ENCODE measurements at places on chromosomes 12 and 14.

GRCh38 chr12:20432290-20432689 is 64.0 kb downstream of the PDE3A start:
- no peak for DNase-seq

GRCh38 chr14:66046035-66046434 is 440.1 kb upstream of the CCDC196 start:
- DNase-seq = no peak

- DNase-seq = peak; percentile 47
Measured at GRCh38 chr12:460261-461230, 807 bp downstream of the B4GALNT3 start.

DNA sequence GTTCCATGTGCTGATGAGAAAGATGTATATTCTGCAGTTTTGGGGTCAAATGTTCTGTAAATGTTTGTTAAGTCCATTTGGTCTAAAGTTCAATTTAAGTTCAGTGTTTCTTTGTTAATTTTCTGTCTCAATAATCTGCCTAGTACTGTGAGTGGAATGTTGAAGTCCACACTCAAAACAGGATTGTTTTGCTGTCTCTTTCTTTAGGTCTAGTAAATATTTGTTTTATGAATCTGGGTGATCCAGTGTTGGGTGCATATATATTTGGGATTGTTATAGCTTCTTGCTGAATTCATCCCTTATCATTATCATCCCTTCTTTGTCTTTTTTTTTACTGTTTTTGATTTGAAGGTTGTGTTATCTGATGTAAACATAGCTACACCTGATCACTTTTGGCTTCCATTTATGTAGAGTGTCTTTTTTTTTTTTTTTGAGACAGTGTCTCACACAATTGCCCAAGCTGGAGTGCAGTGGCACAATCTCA is 26.0 kb upstream of the PRPF39 start:
- DNase-seq = no peak

DNA sequence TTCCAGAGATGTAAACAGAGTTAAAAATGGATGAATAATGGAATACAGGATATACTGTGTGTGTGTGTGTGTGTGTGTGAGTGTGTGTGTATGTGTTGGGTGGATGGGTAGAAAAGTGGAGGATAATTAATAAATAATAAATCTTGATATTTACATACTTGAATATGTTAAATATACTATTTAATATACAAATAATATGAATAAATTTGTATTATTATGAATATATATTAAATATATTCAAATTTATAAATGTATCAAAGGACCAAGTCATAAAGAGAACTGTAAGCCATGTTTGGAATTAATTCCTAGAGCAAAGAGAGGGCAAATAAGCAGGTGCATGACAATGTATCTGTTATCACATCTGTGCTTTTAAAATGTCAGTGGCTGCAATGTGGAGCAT is 225.3 kb downstream of the ALG10B start:
- no peak for DNase-seq

DNA sequence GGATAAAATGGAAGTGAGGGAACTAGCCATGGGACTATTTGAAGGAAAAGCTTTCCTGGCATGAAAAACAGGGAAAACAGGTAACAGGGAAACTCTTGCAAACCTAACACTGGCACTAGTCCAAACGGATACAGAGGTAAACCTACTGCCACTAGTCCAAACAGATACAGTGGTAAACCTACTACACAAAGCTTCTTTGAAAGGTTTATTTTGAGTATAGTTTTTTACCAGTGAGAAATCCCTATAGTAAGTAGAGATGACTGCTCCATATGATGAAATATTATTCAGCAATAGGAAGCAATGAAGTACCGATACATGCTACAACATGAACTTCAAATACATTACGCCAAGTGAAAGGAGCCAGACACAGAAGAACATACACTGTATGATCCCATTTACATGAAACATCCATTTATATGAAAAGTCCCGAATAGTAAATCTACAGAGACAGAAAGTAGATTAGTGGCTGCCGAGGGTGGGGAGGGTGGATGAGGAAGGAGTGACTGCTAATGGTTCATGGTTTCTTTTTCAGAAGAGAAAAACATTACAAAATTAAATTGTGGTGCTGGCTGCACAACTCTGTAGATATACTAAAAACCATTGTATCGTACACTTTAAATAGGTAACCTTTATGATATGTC is 25.5 kb downstream of the SPTLC2 start:
- no peak for DNase-seq

- DNase-seq = no peak
Measured at GRCh38 chr14:91231446-91231845, 13.1 kb downstream of the GPR68 start.

GRCh38 chr14:100091386-100091785 is 26.2 kb downstream of the EVL start:
- no peak for DNase-seq

DNA sequence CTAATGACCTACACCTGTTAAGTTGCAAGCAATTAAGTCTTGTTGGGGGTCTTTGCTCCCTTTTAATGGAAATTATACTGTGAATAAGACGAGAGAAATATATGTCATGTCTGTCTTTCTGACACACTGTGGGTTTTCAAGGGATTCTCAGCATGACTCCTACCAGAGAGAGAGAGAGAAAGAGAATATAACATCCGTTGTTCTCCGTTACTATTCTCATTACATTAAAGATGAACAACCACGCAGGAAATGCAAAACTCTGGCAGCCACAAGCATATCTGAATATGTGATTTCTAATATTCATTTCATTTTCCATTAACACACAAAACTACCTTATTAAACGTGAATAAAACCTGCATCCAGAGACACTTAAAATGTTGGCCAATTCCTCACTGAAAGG is 67.3 kb upstream of the EGLN3 start:
- no peak for DNase-seq

GRCh38 chr12:57772429-57773322 is at the start of gene EEF1AKMT3:
EEF1AKMT3 (plus strand) TSS chr12:57772614; CDS start chr12:57772725, 111 bp downstream.
- DNase-seq = peak; percentile 48

- DNase-seq = no peak
Measured at GRCh38 chr12:31016057-31016456, 57.6 kb upstream of the DDX11 start.

DNA sequence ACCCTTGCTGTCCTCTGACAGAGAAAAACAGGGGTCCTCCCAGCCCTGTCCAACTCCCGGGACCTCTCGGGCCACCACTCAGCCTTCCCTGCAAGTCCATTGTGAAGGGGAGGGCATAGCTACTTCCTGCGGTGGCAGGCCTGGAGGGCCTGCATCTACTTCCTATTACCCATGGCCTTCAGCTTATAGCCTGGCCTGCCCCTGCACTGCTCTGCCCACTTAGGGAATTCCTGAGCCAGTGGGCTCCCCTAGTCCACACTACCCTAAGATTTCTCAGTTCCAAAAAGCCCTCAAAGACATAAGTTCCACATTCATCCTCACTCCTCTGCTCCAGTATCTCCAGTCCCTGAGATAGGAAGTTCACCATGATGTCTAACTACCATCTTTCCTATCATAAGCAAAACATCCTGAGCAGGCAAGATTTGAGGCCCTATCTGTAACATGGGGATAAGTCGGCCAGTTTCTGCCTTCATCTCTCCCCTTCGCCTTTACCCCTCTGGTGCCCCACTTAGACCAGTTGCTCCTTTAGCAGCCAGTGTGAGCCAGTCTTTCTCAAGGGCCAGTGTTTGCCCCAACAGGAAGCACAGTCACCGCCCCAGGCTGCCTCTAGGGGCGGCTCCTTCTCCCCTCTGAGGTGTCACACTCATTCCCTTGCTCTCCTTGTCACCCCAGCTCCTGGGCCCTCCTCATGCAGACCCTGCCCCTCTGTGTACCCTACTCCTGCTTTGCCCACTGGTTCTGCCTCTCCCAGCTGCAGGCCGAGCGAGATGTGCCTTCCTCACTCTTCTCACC is 10.9 kb downstream of the HDAC7 start:
- peak; percentile 55 for DNase-seq

GRCh38 chr14:74019408-74020137 is 424 bp downstream of the BBOF1 start:
- no peak for DNase-seq

GRCh38 chr14:52315355-52315718 is 1.2 kb downstream of the PTGER2 start:
- DNase-seq = peak; percentile 50

DNA sequence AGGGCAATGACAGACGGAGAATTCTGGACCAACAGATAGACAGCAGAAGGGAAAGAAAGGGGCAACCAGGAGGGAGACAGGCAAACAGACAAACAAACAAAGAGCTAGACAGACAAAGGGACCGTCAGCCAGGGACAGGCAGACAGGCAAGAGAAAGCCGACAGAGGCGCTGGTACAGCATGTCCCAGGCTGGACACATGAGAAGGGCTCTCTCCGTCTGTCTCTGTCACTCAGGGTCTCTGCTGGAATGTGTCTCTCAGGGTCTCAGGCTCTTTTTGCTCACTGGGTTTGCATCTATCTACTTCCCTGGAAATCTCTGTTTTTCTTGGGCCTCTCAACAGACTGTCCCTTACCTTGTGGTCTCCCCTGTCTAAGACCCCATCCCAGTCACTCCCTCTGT is 8.2 kb upstream of the SMUG1 start:
- no peak for DNase-seq

DNA sequence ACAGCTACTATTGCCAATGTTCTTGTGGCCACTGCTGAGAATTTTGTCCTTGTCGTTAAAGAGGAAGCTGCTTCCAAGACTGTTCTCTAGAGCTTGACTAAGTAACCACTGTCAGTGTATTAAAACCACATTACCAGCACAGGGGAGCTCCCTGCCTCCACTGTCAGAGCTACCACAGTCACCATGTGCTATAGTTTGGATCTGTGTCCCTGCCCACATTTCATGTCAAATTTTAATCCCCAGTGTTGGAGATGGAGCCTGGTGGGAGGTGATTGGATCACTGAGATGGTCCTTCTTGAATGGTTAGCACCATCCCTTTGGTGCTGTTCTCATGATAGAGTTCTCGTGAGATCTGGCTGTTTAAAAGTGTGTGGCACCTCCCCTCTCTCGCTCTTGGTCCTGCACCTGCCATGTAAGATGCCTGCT is 23.2 kb upstream of the RAP1B start:
- DNase-seq = peak; percentile 25

- DNase-seq = no peak
Measured at GRCh38 chr14:92175811-92176210, 54.0 kb downstream of the CPSF2 start.

DNA sequence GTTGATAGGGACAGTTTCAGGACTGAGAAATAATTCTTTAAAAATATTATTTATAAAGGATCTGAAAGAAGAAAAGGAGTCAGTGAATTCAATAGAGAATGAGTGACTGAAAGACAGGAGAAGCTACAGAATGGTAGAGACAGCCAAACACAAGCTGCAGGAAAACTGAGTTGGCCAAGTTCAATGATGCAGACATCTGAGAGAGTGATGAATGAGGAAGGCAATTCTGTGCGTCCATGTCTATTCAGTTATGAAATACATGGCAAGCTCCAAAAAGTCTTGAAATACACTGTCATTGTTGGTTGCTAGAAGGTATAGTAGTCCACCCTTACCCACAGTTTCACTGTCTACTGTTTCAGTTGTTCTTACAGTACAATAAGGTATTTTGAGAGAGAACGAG is 6.8 kb downstream of the LRRC74A start:
- no peak for DNase-seq

DNA sequence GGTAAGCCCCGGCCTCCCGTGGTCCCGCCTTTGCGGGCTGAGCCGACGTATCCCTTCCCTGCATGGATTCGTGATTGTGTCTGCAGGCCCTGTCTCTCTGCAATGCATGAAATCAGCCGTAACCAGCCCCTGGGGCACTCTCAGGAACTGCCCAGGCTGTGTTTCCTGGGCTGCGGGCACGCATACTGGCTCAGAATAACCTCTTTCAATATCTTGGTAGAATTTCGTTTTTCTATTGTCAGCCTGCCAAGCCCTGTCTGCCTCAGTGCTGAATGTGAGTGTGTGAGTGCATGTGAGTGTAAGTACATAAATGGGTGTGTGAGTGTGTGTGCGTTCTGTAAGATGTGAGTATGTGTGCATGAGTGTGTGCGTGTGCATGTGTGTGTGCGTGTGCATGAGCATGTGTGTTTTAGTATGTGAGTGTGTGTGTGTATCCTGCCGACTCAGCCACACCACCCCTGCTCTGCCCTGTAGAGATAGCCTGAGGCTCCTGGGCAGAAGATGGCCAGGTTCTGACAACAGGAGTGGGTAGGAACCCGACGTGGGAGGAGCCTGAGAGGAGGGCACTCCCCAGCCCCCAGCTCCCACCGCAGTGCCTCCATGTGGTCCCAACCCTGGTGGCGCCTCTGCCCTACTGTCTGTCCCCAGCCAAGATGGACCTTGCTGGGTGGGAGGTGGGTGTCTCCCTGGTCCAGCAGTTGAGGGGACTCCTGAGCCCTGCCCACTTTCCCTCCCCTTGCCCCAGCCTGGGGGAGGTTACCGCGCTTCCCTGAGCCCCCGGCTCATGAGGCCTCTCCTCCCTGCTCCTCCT is 268.8 kb downstream of the ADGRD1 start:
- DNase-seq = no peak

GRCh38 chr14:22885975-22886374 is 3.0 kb downstream of the REM2 start:
- no peak for DNase-seq

DNA sequence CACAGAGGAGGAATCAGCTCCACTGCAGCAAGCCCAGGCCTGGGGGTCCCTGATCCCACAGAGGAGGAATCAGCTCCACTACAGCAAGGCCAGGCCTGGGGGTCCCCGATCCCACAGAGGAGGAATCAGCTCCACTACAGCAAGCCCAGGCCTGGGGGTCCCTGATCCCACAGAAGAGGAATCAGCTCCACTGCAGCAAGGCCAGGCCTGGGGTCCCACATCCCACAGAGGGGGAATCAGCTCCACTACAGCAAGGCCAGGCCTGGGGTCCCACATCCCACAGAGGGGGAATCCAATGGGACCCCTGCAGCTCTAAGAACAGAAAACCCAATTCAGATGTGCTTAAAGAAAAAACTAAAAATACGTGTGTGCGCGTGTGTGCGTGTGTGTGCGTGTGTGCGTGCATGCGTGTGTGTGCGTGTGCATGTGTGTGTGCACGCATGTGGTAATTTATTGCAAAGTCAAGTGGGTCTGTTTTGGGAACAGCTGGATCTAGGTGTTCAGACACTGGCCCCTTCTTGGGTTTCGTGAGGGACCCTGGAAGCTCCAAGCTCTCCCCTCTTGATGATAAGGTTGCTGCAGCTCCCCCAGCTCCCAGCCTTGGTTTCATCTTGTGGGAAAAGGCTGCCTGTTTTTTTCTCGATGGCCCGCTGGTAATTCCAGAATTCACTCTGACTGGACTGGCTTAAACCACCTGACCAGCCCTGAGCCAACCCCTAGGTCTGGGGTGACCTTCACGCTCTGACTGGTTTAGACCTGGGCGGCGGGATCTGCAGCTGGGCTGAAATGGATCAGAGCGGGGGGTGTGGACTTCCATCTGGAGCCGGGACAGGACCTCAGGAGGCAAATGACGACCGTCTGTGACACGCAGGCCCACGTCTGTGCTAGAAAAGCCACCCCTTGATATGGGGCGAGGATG is 47.1 kb downstream of the GALNT9 start:
- no peak for DNase-seq
